ENCODE measurements at places on chromosomes 16 and 17. TPM values are rescaled to one million over a fixed set of nuclear protein-coding genes. Genes with fewer than 3 reads are reported as not detected.
A peak's percentile ranks its signal among the peaks of the same experiment; 100 is the strongest.

GRCh38 chr16:84663433-84664101 is 15.3 kb downstream of the KLHL36 start:
- DNase-seq, result no peak

DNA sequence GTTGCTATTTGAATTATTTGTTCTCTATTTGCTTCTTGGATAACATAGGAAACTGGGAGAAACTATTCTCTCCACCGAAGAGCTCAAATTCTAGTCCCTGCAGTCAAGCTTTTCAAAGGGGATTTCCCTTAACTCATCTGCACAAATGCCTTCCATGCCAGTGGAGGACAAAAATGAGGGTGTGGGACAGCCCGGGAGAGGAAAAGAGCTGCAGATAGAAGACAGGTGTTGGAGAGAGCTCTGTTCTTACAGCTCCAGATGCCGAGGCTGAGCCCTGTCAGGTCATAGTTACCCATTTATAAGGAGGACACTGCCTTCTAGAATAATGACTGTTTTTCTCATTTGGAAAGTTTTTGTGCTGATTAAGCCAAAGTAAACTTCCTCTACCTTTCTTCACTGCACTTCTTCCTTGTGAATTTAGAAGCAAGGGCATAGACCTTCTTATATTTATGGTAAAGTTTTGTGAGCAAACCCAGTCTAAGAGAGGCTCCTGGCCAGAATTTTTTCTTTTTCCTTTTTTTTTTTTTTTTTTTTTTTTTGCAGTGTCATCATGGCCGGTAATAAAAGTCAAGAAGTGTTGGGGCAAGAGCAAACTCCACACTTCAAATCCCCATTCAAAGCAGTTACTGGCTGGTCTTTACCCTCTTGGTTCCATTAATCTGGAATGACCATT is 177.2 kb downstream of the ABCC12 start:
- no peak for DNase-seq

- no peak for DNase-seq
Observed at GRCh38 chr17:44349553-44350070, 4.5 kb downstream of the GRN start.

GRCh38 chr16:1816396-1817275 is 10.0 kb downstream of the HAGH start:
- peak; percentile 80 for DNase-seq

- DNase-seq, result no peak
Observed at GRCh38 chr17:70208080-70208794, 38.9 kb downstream of the KCNJ2 start.

GPR179 gene
- total RNA-seq, result 0.56 TPM

- no peak for DNase-seq
Observed at GRCh38 chr17:75617218-75617617, 16.0 kb upstream of the SMIM5 start.

HSPB9 gene
- not detected for total RNA-seq

DNA sequence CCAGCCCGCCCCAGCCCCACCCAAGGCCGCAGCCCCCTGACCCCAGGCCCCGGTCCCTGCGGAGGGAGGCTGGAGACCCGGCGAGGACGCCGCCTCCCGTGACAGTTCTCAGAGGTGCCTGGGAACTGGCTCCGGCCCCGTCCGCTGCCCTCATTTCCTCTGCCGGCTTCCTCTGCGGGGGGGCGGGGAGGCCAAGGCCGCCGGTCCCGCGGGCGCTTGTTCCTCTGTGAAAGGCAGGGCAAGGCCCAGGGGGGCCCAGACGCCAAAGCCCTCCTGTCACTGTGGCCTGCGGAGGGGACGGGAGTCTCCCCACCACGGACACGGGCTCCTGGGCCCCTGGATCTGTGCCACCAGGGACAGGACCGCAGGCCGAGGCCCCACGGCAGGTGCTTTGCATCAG is 5.0 kb upstream of the PVALEF start:
- no peak for DNase-seq

DNA sequence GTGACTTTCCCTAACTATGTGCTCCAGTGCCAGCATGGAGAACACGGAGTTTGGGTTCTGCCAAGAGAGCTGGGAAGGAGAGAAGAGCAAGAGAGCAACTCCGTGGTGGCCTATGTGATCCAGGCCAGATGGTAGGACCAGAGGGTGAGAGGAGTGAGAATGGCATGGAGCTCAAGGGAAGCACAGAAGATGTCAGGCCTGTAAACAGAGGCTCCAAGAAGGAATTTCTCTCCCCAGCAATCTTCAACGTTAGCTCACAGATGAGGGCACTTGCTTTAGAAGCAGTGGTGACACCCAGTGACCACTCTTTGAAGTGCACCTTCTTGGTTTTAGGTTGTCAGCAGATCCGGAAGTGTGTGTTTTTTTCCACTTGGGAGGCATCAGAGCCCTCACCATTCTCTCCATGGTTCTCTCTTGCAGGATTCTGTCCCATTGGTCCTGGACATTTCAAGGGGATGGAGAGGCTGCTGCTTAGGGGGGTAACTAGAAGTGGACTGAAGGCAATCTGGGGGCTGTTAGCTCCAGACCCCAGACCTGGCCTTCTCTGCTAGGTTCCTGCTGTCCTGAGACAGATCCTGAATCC is 18.1 kb upstream of the TMEM98 start:
- no peak for DNase-seq

DNA sequence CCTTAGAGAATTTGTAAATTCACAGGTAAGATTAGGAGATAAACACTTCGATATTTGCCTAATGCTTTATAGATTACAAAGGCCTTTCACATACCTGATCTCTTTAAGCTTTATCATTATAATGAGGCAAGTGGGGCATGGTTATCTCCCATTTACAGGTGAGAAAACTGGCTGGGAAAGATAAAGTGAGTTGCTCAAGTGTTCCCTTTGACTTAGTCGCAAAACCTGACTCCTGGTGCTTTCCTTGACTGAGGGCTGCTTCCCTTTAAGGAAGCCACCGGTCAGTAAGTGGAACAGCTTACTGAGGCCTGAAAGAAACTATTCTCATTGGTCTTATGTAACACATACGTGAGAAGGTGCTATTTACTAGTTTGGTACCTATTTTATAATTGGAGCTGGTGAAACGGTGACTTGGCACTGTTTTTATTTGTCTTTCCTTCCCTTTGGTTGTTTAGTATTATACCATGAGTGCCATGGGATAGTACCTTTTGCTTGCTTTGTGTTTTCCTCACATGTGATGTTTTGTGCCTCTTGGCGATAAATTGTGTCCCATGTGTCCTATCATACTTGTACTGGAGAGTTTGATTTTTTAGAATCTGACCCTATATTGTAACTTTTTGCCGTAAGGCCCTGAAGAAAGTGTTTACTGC is 57.2 kb downstream of the NUP88 start:
- DNase-seq, result no peak

GRCh38 chr16:10250137-10250828 is 68.1 kb upstream of the GRIN2A start:
- DNase-seq, result no peak

GRCh38 chr16:89924297-89924924 is 1.3 kb downstream of the TUBB3 start:
- no peak for DNase-seq

DNASE1L2 gene
- total RNA-seq, result 1.2 TPM

- DNase-seq, result no peak
Observed at GRCh38 chr17:72113751-72114150, 7.1 kb upstream of the SOX9 start.
